ENCODE measurements at places on chromosomes 1 and 21. TPM values are rescaled to one million over a fixed set of nuclear protein-coding genes. Genes with fewer than 3 reads are reported as not detected.

HES2 gene
- 44.1 TPM for total RNA-seq

- no peak for DNase-seq
Measured at GRCh38 chr1:27621051-27621920, 13.7 kb downstream of the FGR start.

DNA sequence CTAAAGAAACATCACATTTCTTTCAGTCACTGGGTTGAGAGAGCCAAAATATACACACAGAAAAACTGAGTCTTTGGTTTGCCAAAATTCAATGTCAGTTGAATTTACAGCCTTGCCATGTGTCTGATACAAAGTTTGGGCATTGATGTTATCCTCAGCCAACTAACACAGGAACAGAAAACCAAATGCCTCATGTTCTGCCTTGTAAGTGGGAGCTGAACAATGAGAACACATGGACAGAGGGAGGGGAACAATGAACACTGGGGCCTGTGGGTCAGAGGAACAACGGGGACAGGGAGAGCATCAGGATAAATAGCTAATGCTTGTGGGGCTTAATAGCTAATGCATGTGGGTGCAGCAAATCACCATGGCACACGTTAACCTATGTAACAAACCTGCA lies 39.6 kb upstream of the C21orf91 start:
- DNase-seq, result no peak

GRCh38 chr21:45618287-45618686 lies 25.2 kb upstream of the PCBP3 start:
- DNase-seq, result peak; percentile 72

GRCh38 chr1:86774305-86775295 lies 70.2 kb downstream of the SH3GLB1 start:
- DNase-seq, result no peak

GRCh38 chr1:3585940-3586568 lies 25.3 kb downstream of the MEGF6 start:
- no peak for DNase-seq

PEAR1 gene
- 7.0 TPM for total RNA-seq

DNA sequence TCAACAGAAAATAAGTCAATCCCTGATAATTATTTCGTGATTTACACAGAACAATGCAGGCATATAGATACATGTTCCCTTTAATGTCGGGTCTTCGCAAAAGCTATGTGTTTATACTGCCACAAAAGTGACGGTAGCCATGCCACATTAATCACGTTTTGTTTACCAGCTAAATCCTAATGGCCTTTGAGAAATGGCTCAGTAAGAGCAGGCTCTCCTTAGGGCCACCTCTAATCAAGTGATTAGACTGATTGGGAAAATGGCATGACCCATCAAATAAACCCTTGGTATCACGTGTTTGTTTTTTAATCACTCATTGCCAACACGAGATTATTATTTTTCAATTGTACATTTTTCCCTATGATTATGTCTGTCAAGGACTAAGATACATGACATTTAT lies 102.0 kb upstream of the USP25 start:
- no peak for DNase-seq

DNA sequence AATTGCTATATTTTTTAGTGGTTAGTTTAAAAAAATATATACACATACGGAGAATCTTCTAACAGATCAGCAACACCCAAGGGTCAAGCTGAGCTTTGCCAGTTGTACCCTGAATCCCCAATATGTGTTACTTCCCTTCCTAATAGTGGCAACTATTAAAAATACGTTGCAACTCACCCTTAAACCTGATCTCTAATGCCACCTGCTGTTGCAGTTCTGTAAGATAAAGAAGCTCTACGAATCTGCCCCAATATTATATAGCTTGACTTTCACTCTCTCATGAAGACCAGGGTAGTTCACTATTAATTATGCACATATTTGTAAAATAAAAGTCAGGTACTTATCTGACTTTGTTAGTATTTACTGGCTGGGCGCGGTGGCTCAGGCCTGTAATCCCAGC lies 58.4 kb downstream of the ASH1L start:
- no peak for DNase-seq

NFIA gene
- 26.0 TPM for total RNA-seq

- DNase-seq, result no peak
Measured at GRCh38 chr1:119662034-119662437, 14.0 kb upstream of the ZNF697 start.

SELE gene
- 0.21 TPM for total RNA-seq

SMAP2 gene
- total RNA-seq, result 51.0 TPM

Data from lower leg skin (tissue), 4 donors.